ENCODE measurements at places on chromosomes 11 and 22.

GRCh38 chr11:86119906-86120305 lies 51.0 kb upstream of the PICALM start:
- no peak for DNase-seq

DNA sequence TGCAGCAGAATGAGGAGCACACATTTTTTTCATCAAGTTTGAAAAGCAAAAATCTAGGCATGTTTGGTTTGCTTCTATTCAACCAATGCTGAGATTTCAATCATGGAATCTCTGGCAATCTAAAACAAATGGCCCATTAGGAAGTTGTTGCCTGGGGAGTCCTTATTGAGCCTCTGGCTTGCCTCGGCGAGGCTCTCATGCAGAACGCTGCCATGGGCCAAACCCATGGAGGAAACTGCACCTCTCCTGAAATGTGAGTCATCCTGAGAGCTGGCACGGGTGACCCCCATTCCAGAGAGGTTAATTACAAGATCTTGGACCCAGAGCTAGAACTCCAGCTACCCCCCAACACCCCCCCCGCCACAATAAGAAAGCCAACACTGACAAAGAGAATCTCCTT lies 80.7 kb downstream of the MN1 start:
- DNase-seq, result peak; percentile 29

- no peak for DNase-seq
Measured at GRCh38 chr11:58047818-58048217, 17.1 kb downstream of the OR6Q1 start.

GRCh38 chr11:66559142-66559865 lies 9.1 kb downstream of the CTSF start:
- no peak for DNase-seq

DNA sequence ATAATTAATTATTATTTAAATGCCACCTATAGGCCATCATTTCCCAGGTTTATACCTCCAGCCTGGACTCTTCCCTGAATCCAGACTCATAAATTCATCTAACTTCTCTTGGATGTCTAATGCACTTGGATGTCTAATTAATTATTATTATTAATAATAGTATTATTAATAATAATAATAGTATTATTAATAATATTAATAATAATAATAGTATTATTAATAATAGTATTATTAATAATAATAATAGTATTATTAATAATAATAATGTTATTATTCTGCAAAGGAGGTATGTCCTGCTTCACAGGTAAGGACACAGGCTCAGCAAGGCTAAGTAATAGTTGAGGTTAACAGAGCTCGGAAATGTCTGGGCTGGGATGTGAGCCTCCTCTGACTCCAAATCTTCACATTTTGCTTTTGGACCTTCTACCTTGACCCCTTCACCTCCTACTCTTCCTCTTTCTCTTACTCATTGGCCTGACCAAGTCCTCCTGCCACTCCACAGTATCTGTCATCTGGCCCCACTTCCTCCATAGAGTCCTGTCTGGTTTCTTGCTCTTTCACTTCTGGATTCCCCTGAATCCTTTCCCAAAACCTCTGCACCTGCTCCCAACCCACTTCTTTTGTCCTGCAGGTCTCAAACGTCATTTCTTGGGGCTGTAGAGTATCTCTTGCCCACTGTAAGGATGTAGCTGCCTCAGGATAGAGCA lies 8.0 kb downstream of the RIBC2 start:
- no peak for DNase-seq
